ENCODE measurements at places on chromosomes 6 and 20. TPM values are rescaled to one million over a fixed set of nuclear protein-coding genes. Genes with fewer than 3 reads are reported as not detected.

CD93 gene
- 206 TPM for total RNA-seq

CTAGE9 gene
- total RNA-seq, result not detected

GRCh38 chr6:11069760-11070159 lies 23.9 kb upstream of the SMIM13 start:
- no peaks in the 10 kb centered on the region for H3K27me3 ChIP-seq
- H3K4me3 ChIP-seq, result no peak overlapping the region
- DNase-seq, result no peak
- H3K4me1 ChIP-seq, result no peaks in the 10 kb centered on the region
- H3K27ac ChIP-seq, result no peak overlapping the region

GSTA3 gene
- not detected for total RNA-seq

DNA sequence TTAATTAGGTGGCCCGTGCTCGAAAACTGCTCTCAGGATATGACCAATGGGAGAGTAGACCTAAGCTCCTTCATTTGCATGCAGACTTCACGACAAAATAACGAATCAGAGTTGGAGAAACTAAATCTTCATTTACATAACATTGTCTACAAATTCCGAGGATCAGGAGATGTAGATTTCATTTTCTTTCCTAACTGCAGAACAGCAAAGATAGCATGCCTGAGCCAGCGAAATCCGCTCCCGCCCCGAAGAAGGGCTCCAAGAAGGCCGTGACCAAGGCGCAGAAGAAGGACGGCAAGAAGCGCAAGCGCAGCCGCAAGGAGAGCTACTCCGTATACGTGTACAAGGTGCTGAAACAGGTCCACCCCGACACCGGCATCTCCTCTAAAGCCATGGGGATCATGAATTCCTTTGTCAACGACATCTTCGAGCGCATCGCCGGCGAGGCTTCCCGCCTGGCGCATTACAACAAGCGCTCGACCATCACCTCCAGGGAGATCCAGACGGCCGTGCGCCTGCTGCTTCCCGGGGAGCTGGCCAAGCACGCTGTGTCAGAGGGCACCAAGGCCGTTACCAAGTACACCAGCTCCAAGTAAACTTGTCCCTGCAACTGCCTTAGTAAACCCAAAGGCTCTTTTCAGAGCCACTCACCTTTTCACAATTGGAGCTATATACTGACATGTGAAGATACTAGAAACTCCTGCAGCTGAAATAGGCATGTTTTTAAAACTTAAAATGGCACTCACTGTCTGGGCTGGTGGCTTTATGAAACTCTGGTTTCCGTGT lies 96.5 kb downstream of the HFE start:
- peak overlapping the region; percentile 76 for H3K27ac ChIP-seq
- H3K27me3 ChIP-seq, result no peaks in the 10 kb centered on the region
- no peaks in the 10 kb centered on the region for H3K36me3 ChIP-seq
- H3K4me1 ChIP-seq, result peaks cover 7% of the 10 kb centered on the region
- DNase-seq, result no peak

- no peak for DNase-seq
- no peaks in the 10 kb centered on the region for H3K27me3 ChIP-seq
- H3K4me1 ChIP-seq, result no peaks in the 10 kb centered on the region
- no peaks in the 10 kb centered on the region for H3K36me3 ChIP-seq
Observed at GRCh38 chr6:166244353-166245045, 63.7 kb downstream of the PRR18 start.

- H3K36me3 ChIP-seq, result peaks cover 9% of the 10 kb centered on the region
- H3K4me1 ChIP-seq, result peaks cover 5% of the 10 kb centered on the region
- no peak for DNase-seq
- no peaks in the 10 kb centered on the region for H3K27me3 ChIP-seq
Observed at GRCh38 chr20:36717657-36718056, 28.2 kb downstream of the NDRG3 start.

- H3K4me3 ChIP-seq, result no peak overlapping the region
- no peaks in the 10 kb centered on the region for H3K4me1 ChIP-seq
- no peaks in the 10 kb centered on the region for H3K27me3 ChIP-seq
- H3K36me3 ChIP-seq, result no peaks in the 10 kb centered on the region
Observed at GRCh38 chr6:135088818-135089809, 34.5 kb upstream of the HBS1L start.

GFOD1 gene
- total RNA-seq, result 28.7 TPM

FAM83D gene
- 0.53 TPM for total RNA-seq

GRCh38 chr6:53639520-53639919 lies 26.0 kb downstream of the KLHL31 start:
- H3K36me3 ChIP-seq, result no peaks in the 10 kb centered on the region
- H3K4me3 ChIP-seq, result no peak overlapping the region
- no peaks in the 10 kb centered on the region for H3K27me3 ChIP-seq
- no peak overlapping the region for H3K27ac ChIP-seq
- H3K4me1 ChIP-seq, result no peaks in the 10 kb centered on the region

DNA sequence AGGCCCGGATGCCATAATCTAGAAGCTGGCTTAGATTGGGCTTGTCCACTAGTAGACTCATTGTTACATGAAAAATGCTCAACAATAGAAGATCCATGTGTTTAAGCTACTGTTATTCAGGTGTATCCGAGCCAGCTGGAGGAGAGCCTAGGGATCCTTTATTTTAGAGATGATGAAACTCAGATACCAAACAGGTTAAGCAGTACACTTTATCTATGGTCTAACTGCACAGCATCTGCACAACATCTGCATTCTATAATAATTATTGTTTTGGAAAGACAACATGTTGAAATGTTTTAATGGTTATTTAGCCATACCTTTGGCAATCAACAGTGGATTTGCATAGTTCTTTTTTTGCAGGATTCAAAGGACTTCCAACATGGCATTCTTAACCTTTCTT lies 134.1 kb downstream of the RFPL4B start:
- no peak overlapping the region for H3K27ac ChIP-seq
- H3K36me3 ChIP-seq, result no peaks in the 10 kb centered on the region
- DNase-seq, result no peak
- H3K27me3 ChIP-seq, result no peaks in the 10 kb centered on the region
- no peak overlapping the region for H3K4me3 ChIP-seq

EYA2 gene
- total RNA-seq, result 15.4 TPM

BAG2 gene
- total RNA-seq, result 7.7 TPM

DNA sequence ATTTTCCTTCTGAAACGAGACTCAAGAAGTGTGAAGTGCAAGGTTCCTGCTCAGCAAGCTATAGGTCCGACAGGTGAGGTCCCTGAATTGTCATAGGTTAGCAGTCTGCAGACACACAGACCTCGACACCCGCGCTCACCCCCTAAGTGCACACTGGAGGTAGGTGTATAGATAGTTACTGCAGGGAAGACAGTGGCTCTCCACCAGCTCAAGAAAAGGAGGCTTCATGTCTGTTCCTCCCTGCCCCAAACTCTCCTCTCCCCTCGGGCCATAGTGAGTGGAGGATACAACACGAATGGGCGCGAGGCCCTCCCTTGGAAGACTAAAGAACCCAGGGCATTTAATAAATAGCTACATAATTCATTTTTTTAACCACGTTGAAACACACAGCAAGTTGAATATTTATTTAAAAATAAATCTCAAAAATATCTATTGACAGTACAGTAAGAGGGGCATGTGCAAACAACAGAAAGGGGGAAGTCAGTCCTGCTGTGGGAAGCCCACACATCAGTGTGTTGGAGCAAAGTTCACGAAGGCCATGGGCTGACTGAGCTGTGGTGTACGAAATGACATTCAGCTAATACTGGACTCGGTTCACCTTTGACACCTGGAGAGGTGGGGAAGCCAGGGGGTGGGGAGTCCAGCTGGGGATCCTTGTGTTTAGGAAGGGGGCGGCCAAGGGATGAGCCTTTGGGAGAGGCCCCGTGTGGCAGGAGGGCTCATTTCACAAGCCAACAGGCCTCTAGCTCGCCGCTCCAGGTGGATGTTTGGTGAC lies 10.7 kb downstream of the SPATA2 start:
- no peaks in the 10 kb centered on the region for H3K27me3 ChIP-seq
- no peaks in the 10 kb centered on the region for H3K4me1 ChIP-seq
- no peak overlapping the region for H3K27ac ChIP-seq
- peaks cover 60% of the 10 kb centered on the region for H3K36me3 ChIP-seq

DNA sequence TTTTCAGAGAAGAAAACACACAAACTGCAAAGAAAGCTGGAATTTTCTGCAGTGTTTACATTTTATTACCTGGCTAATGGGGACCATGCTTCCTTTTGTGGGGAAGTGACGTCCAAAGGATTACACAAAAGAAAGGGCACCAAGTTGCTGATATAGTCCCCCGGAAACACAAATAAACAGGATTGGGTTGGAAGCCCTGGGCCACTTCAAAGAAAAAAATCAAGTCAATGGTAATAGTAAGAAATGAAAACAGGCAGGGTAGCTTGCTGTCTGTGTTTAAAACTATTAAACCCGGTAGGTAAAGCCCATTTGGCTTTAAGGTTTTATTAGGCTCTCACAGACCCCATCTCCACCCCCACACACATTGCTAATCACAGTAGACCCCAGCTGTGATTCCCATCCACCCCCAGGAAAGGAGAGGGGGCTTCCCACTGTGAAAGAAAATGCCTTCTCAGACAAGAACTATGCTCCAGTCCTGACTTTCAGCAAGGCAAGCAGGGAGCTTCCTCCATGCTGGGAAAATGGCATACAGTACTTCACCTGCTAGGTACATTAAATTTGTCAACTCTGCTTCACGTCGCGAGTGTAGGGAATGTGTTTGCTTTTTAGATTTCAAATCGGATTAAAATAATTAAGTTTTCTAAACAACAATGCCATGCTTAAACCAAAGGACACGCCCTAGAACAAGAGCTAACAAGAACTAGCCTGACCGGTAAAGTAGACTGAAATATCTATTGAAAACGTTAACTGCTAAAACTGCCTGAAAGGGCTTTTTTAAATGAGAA lies 1.1 kb downstream of the PERP start:
- DNase-seq, result no peak
- H3K4me3 ChIP-seq, result peak overlapping the region; percentile 81
- no peak overlapping the region for H3K27ac ChIP-seq
- H3K36me3 ChIP-seq, result no peaks in the 10 kb centered on the region

PRSS16 gene
- not detected for total RNA-seq

- no peak overlapping the region for H3K4me3 ChIP-seq
- no peak overlapping the region for H3K27ac ChIP-seq
- no peak for DNase-seq
- no peaks in the 10 kb centered on the region for H3K27me3 ChIP-seq
- H3K4me1 ChIP-seq, result no peaks in the 10 kb centered on the region
Observed at GRCh38 chr6:78483553-78484197, 383.7 kb upstream of the IRAK1BP1 start.

DNA sequence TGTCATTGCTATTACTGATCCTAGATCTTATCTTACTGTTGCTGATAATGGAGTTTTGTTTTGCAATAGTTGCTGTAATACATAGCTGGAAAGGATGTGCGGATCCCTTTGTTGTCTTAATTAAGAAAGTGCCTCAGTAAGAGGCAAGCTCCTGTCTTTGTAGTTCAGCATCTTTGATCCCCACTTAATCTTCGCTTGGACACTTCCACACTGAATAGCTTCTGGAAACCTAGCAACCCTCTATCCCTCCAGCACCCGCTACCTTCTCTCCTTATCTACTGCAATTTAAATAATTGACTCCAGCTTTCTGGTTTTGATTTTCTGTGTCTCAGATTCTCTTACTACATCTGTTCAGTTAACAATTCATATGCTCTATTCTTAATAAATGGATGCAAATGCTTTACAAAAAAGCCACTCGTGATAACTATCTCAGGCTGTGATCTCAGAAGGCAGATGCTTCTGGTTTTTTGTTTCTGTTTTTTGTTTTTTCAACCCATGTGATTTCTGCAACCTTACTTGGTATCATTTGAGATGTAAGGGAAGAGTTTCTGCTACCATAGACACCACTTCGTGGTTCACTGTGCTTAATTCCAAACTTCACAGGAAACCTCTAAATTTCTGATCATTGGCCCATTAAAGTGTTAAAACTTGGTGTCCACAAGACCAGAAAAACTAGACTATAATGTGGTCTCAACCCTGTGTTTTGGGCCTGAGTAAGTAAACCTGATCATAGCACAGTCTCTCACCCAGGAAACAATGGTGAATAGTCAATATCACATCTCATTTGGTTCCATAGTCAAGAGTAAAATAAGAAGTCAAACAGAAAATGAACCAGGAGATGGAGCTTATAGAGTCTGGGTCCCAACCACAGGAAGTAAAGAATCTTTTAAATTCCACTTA lies 352.1 kb upstream of the SOX4 start:
- H3K4me1 ChIP-seq, result no peaks in the 10 kb centered on the region
- H3K36me3 ChIP-seq, result no peaks in the 10 kb centered on the region
- no peak overlapping the region for H3K4me3 ChIP-seq
- no peak for DNase-seq

- H3K27ac ChIP-seq, result no peak overlapping the region
- H3K27me3 ChIP-seq, result no peaks in the 10 kb centered on the region
- H3K36me3 ChIP-seq, result no peaks in the 10 kb centered on the region
- H3K4me1 ChIP-seq, result no peaks in the 10 kb centered on the region
- H3K4me3 ChIP-seq, result no peak overlapping the region
Observed at GRCh38 chr6:158722176-158722729, 72.4 kb downstream of the SYTL3 start.

- H3K27ac ChIP-seq, result no peak overlapping the region
- H3K4me3 ChIP-seq, result no peak overlapping the region
- H3K27me3 ChIP-seq, result no peaks in the 10 kb centered on the region
- DNase-seq, result no peak
- H3K36me3 ChIP-seq, result no peaks in the 10 kb centered on the region
Observed at GRCh38 chr6:170439366-170440361, 113.4 kb downstream of the PSMB1 start.

GRCh38 chr20:33897313-33897912 lies 86.3 kb downstream of the CHMP4B start:
- DNase-seq, result no peak
- no peaks in the 10 kb centered on the region for H3K4me1 ChIP-seq
- no peak overlapping the region for H3K27ac ChIP-seq
- H3K36me3 ChIP-seq, result no peaks in the 10 kb centered on the region
